Airway epithelial cell (primary cell): ENCODE measurements at places on chromosomes 7 and 10. TPM values are rescaled to one million over a fixed set of nuclear protein-coding genes. Genes with fewer than 3 reads are reported as not detected.

The PTER gene
- 5.7 TPM in 2 replicates for total RNA-seq

The EPO gene
- not detected in 2 replicates for total RNA-seq

The CUZD1 gene
- total RNA-seq, result 0.09 and 0.28 TPM in 2 replicates

The PHYHIPL gene
- total RNA-seq, result 0.07 TPM in 1 of 2 replicates, not detected in the other

The SPDYE11 gene
- not detected in 2 replicates for total RNA-seq

The TDRD1 gene
- total RNA-seq, result 0.23 and 0.28 TPM in 2 replicates

The GAD2 gene
- total RNA-seq, result not detected in 2 replicates

The HOGA1 gene
- 0.49 TPM in 1 of 2 replicates, not detected in the other for total RNA-seq

The UBTD1 gene
- 32.2 and 34.4 TPM in 2 replicates for total RNA-seq

The MAPK8 gene
- 19.9 and 29.4 TPM in 2 replicates for total RNA-seq

The SEMA4G gene
- 1.2 and 1.9 TPM in 2 replicates for total RNA-seq

The HUS1 gene
- total RNA-seq, result 11.8 and 13.7 TPM in 2 replicates

The C7orf33 gene
- total RNA-seq, result not detected in 2 replicates

The DHX32 gene
- total RNA-seq, result 35.1 and 41.3 TPM in 2 replicates

The CPN1 gene
- total RNA-seq, result not detected in 2 replicates

The HSPA14 gene
- 14.2 and 20.8 TPM in 2 replicates for total RNA-seq

The SLK gene
- total RNA-seq, result 51.1 and 56.5 TPM in 2 replicates

The ITGB8 gene
- 20.8 and 24.2 TPM in 2 replicates for total RNA-seq

The VWC2 gene
- not detected in 2 replicates for total RNA-seq

The MYO1G gene
- total RNA-seq, result not detected in 2 replicates

The SPDYE2 gene
- not detected in 2 replicates for total RNA-seq

The HTR5A gene
- total RNA-seq, result not detected in 2 replicates

The WEE2 gene
- not detected in 2 replicates for total RNA-seq
